Endothelial cell of coronary artery (primary cell): ENCODE measurements at places on chromosomes 11 and 22. TPM values are rescaled to one million over a fixed set of nuclear protein-coding genes. Genes with fewer than 3 reads are reported as not detected.

The MS4A7 gene
- total RNA-seq = not detected in 2 replicates

The OR51B5 gene
- total RNA-seq = not detected in 2 replicates

The APOL6 gene
- 1.2 and 8.2 TPM in 2 replicates for total RNA-seq

The CHADL gene
- 0.28 and 1.1 TPM in 2 replicates for total RNA-seq

The MRGPRE gene
- not detected in 2 replicates for total RNA-seq

The RFPL2 gene
- total RNA-seq = not detected in 2 replicates

The C11orf86 gene
- total RNA-seq = not detected in 2 replicates

The SCT gene
- not detected in 2 replicates for total RNA-seq

The TRIM6 gene
- 0.81 and 1.2 TPM in 2 replicates for total RNA-seq

The HORMAD2 gene
- not detected in 2 replicates for total RNA-seq

The IL17REL gene
- total RNA-seq = under 0.01 TPM in 1 of 2 replicates, not detected in the other

The SLC1A2 gene
- total RNA-seq = under 0.01 TPM in 1 of 2 replicates, not detected in the other
